HFFc6 (cell line): ENCODE measurements at places on chromosomes 1 and 21.

DNA sequence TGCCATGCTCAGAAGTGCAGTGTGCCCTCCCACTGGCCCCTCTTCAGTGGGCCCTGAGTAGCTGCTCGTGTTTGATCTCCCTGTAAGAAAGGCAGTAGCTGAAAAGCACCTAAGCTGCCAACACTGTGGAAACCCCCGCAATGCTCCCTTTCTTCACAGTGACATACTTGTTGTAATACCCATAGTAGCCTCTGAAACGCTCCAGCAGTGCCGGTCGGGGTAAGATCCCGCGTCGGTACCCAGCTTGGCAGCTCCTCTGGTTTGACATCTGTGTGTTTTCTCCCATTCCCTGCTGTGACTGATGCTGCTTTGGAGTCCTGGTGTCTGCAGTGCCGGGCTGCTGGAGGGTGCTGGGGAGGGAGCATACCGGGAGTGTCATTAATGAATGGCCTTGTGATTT is 3.6 kb downstream of the CHAF1B start:
- no peak for DNase-seq

GRCh38 chr1:163770265-163770664 is 448.5 kb downstream of the NUF2 start:
- no peak for DNase-seq

- no peak for DNase-seq
Observed at GRCh38 chr21:25936776-25937175, 202.0 kb downstream of the GABPA start.

DNA sequence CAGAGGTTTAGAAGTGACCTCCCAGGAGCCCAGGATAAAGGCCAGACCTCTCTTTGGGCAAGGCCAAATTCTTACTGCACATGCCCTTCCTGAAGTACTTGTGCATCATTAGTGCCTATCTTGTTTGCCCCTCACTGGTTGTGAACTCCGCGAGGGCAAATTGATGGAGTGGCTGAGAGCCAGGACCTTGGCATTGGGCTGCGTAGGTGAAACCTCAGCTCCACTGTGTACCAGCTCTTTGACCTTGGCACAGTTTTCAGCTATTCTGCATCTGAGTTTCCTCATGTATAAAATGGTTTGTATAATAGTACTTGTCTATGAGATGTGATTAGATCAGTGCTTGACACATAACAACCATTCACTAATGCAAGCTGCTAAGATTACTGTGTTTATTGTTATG is 11.5 kb downstream of the OTUD3 start:
- no peak for DNase-seq

DNA sequence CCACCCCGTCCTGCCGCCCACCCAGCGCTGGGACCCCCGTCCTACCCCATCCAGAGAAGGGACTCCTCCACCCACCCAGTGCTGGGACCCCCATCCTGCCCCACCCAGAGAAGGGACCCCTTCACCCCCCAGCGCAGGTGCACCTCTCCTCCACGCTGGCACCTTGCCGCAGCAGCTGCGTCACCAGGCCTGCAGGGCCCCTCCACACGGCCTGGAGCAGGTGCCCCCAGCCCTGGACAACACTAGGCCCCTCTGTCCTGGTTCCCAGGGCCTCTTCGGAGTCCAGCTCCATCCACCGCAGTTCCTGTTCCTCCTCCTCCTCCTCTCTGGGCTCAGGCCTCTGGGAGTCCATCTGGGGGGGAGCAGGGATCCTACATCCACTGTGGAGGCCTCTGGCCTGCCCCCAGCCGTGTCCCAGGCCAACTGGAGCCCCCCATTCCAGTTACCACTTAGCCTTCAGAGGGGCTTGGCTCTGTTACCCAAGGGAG is 378 bp downstream of the ANKRD65 start:
- no peak for DNase-seq

GRCh38 chr1:31787786-31788137 is 23.6 kb upstream of the ADGRB2 start:
- DNase-seq = no peak

- DNase-seq = peak; percentile 12
Observed at GRCh38 chr1:194829492-194829891, 1643.1 kb upstream of the B3GALT2 start.

DNA sequence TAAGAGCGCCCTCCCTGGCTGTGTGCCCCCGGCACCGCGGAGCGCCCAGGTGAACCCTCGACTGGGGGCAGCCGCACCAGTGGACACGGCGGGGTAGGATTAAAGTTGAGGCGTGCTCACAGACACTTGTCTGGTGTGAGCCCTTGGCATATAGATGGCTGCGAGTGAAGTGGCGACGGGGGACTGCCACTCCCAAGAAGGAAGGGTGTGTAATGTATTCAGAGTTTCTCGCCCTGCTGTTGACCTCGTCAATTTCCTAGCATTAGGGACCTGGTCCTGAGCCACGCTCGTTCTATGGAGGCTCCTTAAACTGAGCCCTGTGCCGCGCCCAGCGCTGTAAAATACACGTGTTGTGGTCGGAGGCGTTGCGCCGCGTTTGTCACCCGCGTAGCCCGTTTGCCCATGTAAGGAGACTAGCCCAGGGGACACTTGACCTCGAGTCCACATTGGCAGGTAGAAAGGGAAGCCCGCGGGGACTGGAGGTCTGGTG is 554 bp downstream of the EVA1C start:
- DNase-seq = no peak

- peak; percentile 69 for DNase-seq
Observed at GRCh38 chr1:63124666-63125191, 197.6 kb upstream of the FOXD3 start.

DNA sequence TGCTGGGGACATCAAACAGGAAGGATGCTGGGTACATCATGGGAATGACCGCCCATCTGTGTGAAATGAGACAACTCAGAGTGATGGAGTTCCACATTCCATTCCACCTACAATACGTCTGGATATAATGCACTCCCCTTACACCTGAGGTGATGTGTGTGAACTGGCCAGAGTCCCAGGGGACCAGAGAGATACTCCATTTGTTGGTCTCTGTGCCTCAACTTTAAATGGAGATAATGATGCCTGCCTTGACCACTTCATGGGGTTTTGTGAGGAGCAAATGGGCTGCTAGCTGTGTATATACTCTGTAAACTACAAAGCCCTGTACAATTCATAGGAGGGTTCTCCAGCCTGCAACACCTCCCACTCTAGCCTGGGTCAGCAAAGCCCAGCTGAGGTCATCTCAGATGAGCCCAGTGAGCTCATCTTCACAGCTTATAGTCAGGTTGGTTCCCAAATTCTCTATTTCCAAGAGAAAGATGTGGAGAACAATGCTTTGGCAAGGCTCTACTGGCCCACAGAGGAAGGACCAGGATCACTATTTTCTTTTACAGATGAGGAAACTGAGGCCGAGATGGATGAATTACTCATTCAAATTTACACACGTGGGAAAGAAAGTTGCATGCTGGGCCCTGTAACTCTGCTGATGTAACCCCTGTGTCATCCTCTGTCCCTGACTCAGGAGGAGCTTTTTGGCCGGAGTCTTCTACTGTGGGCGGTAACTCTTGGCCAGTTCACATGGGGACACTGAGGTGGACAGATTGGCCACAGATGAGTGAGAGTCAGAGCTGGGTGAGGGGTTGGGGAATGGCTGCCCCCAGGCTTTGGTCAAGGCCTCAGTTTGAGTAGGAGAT is 105.6 kb upstream of the GCLM start:
- no peak for DNase-seq

DNA sequence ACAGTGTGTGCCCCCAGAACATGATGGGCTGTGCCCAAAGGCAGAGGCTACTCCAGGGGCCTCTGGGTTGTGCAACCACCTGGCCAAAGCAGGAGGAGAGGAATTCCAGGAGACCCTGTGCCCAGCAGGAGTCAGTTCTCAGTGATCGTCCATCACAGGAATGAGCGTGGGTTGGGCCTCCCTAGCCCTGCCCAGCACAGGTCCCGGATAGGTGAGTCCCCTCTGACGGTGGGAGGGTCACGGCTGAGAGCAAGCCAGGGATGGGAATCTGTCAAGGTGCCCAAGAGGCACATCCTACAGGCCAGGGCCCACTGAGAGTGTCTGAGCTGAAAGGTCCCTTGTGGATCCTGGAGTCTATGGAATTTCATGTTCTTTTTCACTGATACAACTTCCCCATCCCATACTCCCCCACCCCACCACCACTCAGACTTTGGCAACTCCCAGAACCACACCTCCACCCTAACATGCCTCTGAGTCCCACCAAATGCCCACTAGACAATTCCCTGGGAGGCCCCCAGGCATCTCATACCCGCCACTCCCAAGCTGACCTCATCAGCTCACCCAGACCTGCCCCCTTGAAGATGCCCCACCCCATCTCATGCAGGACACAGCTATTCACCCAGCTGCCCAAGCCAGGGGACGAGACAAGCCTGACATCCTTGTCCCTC is 3.1 kb downstream of the GJB4 start:
- DNase-seq = no peak

GRCh38 chr1:1599935-1600860 is at the start of gene FNDC10:
FNDC10 (minus strand) TSS chr1:1600135; CDS start chr1:1600015, 120 bp downstream.
- DNase-seq = no peak

- no peak for DNase-seq
Observed at GRCh38 chr1:182380199-182380598, 11.4 kb downstream of the GLUL start.

GRCh38 chr1:213330281-213330680 is 279.2 kb downstream of the RPS6KC1 start:
- no peak for DNase-seq

- DNase-seq = no peak
Observed at GRCh38 chr1:238258510-238258909, 367.8 kb upstream of the ZP4 start.

DNA sequence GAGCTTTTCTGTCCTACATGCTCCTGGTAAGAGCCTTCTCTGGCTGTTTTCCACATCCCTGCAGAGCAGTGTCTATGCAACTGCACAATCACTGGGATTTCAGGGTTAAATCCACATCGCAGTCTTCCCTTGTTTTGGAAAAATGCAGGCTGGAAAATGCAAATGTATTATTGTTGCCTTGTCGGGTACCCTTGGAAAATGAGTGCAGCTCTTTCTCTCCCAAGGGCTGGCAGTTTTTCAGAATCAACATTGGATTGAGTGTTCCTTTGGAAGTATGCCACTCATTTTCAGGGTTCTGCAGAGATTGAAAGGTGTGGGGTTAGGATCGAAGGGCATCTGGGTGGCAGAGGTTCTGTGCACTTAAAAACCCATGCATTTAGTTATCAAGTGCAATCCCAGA is 3.2 kb downstream of the NOS1AP start:
- DNase-seq = no peak

GRCh38 chr1:224058303-224058702 is 55.6 kb upstream of the FBXO28 start:
- peak; percentile 55 for DNase-seq

DNA sequence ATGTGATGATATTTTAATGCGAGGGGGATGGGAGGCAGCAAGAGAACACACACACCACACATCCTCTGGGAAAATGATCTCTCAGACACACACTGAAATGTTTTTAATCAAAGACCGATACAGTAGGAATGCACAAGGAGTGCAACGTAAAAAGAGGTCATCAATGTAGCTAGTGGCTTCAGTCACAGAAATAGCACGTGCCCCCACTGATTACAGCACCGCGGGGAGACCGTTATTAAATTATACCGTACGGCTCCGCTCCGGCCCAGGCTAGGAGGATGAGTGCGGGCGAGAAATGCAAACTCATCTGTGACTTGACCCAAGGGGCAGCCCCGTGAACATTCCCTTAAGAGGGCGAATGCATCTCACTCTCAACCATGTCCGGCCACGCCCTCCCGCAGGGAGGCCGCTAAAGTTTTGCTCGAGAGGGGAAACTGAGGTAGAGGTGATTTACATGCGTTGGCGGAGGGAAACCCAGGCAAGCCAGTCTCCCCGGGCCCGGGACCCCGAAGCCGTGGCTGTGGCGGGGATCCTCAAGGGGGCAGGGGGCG is 552 bp downstream of the UBR4 start:
- DNase-seq = peak; percentile 7

DNA sequence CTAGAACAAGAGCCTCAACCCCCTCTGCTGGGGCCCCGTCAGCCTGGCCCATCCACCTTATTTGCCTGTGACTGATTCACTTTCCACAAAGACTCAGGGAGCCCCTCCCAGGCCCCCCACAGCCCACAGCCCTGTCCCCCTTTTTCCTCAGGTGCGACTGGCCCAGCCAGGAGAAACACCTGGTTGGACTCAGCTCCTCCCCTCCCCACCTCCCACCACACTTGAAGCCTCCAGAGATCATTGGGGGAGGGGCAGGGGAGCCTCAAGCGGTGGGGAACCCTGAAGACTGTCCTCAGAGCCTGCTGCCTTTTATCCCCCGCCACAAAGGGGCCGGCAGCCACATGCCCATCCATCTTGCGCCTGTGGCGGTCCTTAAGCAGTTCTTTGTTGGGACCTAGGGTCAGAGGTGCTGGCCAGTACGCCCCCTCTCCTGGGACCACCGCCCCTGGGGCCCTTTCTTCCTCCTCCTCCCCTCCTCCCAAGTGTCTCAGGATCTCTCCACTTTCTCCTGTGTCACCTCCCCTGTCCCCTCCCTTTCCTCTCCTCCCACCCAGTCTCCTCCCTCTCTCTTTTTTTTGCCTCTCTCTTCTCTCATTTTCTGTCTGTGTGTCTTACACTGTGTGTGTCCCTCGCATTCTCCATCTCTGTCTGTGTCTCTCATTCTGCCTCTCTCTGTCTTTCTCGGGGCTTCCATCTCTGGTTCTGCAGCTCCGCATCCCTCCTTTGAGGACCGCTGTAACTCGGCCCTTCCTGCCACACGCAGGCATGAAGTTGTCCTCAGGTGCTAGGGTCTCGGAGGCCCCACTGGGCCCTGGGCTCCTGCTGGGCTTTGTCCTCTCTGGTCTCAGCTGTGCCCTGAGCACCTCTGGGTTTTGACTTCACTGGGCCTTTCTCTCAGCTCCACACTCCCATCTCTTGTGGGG is 12.2 kb downstream of the CRABP2 start:
- no peak for DNase-seq

GRCh38 chr1:157315544-157315943 is 177.3 kb upstream of the ETV3 start:
- DNase-seq = no peak

GRCh38 chr1:116804736-116805135 is 50.5 kb downstream of the CD2 start:
- DNase-seq = no peak

- DNase-seq = no peak
Observed at GRCh38 chr1:151273924-151274466, 8.1 kb upstream of the ZNF687 start.

DNA sequence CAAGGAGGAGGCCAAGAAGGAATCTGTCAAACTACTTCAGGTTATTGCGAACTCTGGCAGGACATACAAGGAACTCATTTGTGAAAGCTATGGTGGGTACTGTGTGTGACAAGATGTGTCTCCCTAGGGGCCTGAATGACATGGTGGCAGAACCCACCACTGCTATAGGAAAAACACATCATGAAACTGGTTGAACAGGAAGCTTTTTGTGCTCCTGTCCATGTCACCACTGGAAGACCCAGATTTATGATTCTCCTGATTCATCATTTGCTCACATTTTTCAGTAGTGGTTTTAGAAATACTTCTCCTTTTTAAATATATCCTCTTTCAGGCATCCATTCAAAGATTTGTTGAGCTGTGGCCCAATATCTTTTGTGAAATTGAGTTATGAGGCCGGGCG is 23.6 kb downstream of the ARMH1 start:
- no peak for DNase-seq
